Upper lobe of right lung (tissue), 1 donor: ENCODE measurements at places on chromosomes 11 and 22.

- DNase-seq, result no peak
These were observed 333.3 kb downstream of the TTC28 start for GRCh38 chr22:28346308-28346707.

- no peak for DNase-seq
These were observed 21.0 kb upstream of the GDPD4 start for GRCh38 chr11:77322506-77322905.

GRCh38 chr22:27692243-27692642 lies 109.3 kb downstream of the MN1 start:
- DNase-seq, result no peak

DNA sequence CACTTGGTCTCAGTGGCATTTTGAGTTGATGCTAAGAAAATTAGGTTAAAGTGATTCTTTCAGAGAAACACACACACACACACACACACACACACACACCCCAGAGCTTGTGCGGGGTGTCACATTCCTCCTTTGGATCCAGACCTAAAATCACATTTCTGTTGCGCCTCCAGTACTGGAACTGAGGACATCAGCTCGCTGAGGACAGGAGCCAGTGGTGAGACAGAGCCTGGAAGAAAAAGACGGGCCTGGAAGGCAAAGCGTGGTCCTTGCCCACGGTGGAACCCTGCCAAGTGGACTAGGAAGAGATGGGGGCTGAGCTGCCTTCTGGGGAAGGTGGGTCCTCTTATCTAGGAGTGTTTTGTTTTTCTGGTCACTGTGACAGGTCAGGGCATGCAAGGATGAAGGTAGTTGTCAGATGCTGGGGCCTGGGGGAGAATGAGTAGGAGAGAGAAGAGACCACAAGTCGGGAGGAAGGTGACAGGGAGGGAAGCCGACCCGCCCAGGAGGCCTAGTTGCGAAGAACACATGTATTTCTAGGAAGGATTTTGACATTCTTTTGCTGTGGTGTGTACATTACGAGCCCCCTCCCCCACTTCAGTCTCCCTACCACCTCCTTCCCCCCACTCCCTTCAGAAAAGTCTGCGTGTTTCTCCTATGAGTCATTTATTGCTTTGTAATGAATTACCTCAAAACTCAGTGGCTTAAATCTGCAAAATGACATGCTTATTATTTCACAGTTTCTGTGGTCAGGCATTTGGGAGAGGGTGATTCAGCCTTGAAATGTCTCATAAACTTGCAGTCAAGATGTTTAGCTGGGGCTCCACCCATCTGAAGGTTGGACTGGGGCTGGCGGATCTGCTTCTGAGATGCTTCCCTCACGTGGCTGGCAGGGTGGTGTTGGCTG lies 4.8 kb upstream of the ELFN2 start:
- no peak for DNase-seq

DNA sequence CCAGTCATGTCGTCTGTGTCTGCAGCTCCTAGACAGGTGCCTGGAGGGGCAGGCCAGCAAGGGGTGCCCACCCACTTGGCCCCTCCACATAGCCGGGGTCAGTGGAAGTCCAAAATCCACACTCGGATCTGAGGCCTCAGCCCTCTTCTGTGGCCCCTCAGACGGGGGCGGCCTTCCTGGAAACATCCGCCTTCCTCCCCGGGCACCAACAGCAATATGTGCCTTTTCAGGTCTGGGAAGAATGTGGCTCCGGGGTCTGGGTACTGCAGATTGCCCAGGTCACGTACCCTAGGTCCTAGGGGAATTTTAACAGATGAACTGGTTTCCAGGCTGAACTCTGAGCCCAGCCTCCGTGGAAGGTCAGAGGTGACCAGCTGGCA lies 208.6 kb downstream of the CTTN start:
- no peak for DNase-seq

DNA sequence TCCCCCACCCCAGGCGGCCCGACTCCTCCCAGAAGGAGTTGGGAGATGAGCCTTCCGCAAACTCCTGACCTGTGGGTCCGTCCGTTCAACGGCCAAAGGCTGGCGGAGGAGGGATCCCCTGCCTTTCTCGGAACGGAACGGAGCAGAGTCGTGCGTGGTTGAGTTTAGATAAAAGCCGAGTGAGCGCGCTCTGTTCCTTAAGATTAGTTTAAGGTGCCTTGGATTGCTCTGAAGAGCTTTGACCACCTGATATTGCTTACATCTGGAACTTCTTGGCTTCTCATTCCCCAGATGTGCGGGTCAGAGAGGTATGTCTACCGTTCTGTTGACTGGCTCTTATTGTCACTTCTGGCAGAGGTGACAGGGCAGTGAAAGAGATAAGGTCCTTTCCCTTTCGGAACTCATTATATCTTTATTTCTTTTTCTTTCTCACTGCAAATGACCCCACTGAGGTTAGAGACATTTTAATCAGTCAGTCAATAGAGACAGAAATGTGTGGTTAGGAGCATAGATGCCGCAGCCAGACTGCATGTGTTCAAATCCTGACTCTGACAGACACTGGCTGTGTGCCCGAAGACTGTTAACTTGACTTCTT lies at the start of gene TRIM6:
TSS of gene TRIM6 (plus strand) at position 31 of the 595 bp plus-strand sequence. CDS start at position 292, 261 bp downstream.
- peak; percentile 82 for DNase-seq

DNA sequence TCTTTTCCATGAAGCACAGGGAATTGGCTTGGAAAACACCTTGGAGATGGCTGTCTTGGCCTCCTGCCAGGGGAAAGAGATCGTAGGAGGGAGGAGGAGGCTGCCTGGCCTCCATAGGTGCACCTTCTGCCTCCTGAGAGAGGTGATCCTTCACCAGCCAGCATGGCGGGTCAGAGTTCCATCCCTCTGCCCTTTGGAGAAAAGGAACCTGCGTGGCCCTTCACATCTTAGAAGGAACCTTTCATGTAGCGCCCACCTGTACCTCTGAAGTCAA lies 58.2 kb upstream of the DRD2 start:
- DNase-seq, result no peak

GRCh38 chr11:76654980-76655379 lies 15.6 kb downstream of the LRRC32 start:
- no peak for DNase-seq

DNA sequence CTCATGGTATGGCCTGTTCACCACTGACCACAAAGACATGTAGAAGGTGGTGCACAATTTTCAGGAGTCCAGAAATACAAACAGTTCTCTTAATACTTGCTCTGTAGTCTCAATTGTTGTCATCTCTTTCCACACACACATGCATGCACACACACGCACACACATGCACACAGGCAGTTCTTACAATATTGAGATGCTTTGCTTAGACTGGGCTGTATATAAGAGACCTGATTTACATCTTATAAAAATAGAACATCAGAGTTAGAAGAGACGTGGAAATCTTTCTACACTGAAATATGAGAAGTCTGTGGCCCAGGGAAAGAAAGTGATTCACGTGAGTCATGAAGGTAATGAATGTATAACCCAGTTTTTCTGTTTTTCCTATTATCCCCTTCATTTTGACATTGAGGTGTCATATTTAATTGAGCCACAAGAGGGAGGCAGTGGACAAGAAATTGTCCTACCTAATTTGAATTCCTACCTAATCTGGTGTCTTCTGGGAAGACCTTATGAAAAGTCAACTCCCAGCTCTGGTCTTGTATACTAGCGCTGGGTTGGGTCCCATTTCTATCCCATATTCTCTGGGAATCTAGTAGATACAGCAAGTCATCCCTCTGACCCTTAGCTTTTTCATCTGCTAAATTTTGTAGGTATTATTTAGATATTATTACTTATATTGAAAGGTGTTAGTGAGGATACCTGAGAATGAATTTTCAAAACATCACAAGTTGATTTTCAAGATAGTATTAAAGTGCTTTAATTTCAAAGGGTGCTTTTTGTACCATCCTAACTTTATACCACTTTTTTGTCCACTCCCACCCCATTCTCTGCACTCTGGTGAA lies 14.9 kb upstream of the MS4A4A start:
- no peak for DNase-seq

DNA sequence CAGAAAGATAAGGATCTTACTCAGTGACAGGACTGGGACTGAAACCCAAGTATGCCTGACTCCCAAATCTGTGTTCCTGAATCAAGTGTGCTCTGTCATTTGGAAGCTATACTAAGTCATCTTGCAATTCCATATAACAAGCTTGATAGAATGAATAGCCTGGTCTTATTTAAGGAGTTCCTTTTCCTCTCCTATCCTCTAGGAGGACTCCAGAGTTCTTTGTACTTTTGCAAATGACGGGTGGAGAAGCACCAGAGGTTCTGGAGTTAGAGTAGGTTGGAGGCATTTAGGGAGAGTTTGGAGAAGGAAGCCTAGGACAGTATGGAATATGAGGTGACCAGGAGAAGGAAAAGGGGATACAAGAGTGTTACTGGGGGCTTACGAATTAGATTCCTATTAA lies 92.9 kb upstream of the RCN1 start:
- DNase-seq, result no peak

GRCh38 chr11:125264100-125265022 lies 99.8 kb downstream of the PKNOX2 start:
- no peak for DNase-seq

DNA sequence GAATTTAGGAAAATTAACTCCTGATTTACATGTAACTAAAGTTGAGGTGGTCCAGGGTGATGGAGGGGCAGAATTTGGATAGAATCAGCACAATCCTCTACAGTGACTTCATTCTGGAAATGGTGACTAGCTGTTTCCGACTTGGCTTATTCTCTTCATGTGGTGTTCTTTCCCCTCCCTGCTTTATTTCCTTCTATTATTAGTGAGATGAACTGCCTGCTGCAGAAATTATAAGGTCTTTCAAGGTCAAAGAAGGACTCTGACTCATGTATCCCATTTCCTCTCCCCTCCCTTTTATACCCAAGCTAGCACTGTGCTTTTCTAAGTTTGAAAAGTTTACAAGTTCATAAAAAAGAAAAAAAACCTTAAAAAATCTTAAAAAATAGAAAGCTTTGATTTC lies 12.2 kb upstream of the MRPL17 start:
- no peak for DNase-seq
